ENCODE measurements at places on chromosomes 7 and 10.

DNA sequence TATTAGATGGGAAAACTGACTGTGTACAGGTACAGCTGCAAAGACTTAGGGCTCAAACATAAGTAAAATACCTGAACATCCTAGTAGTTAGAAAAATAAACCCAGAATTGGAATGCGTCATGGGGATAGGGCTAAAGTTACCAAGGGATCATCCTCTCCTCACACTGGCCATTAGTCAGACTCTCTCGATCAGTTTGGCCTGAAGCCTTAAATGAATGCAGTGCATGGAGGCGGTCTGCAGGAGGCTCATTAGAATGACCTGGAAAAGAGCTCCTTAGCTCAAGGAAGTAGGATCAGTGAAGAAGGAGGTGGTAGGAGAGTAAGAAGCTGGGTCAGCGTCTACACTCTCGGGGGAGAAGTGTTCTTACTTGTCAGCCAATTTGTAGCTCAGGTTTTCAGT is 35.3 kb downstream of the DENND2A start:
- DNase-seq = no peak

GRCh38 chr7:45066409-45066808 is 22.4 kb downstream of the NACAD start:
- DNase-seq = no peak

DNA sequence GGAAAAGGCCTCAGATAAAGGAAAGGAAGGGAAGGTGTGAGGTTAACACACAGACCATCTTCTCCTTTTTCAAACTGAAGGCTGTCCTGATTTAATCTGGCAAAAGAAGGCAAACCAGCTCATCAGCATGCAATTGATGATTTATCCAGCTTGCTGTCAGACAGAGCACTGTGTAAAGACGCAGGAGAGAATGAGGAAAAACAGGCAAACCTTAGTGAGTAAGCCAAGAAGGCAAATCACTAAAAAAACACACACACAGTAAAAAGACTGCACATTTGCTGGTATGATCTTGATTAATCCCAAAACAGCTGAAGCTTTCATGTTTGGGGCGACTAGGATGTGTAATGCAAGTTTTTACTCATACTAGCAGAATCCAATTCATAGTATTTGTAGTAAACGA is 65.8 kb upstream of the SKAP2 start:
- no peak for DNase-seq

- no peak for DNase-seq
Measured at GRCh38 chr7:129266181-129266580, 41.4 kb downstream of the AHCYL2 start.

- peak; percentile 70 for DNase-seq
Measured at GRCh38 chr7:150742286-150742968, 5.2 kb downstream of the GIMAP5 start.
